ENCODE measurements at places on chromosomes 5 and 9. TPM values are rescaled to one million over a fixed set of nuclear protein-coding genes. Genes with fewer than 3 reads are reported as not detected.

GRCh38 chr9:136107155-136107952 lies 11.3 kb downstream of the TMEM250 start:
- no peak for DNase-seq

DNA sequence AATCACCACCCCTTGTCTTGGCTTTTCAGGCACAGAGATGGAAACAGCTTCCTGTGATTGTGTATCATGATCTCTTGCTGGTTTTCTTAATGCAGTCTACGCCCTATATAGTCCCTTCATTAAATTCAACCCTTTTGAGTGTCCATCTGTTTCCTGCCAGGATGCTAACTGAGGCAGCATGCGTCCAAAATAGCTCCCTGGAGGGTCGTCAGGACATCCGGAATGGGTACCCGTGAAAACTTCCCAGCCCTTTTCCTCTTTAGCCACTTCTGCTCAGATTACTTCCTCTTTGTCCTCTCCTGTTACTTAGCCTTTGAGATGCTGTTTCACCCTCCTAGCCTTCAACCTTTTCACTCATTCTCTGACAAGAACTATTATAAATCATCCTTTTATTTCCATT lies 79.8 kb upstream of the KLF9 start:
- no peak for DNase-seq

DNA sequence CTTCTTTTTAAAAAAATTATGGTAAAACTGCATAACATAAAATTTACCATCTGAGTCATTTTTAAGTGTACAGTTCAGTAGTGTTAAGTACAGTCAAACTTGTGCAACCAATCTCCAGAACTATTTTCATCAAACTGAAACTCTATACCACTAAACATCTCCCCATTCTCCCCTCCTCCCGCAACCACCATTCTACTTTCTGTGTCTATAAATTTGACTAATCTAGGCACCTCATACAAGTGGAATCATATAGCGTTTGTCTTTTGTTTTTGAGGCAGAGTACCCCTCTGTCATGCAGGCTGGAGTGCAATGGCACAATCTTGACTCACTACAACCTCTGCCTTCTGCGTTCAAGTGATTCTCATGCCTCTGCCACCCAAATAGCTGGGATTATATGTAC lies 24.0 kb upstream of the EBF1 start:
- DNase-seq, result no peak

GRCh38 chr5:96408210-96408777 lies 24.8 kb downstream of the PCSK1 start:
- DNase-seq, result no peak

- peak; percentile 53 for DNase-seq
These were observed 67.1 kb upstream of the SMIM15 start for GRCh38 chr5:61229416-61229815.

Gene STK32A
- 0.25 TPM for total RNA-seq

Gene CCIN
- 0.38 TPM for total RNA-seq
